Fibroblast of skin of left biceps (primary cell): ENCODE measurements at places on chromosomes 11 and 22.
A peak's percentile ranks its signal among the peaks of the same experiment; 100 is the strongest.

DNA sequence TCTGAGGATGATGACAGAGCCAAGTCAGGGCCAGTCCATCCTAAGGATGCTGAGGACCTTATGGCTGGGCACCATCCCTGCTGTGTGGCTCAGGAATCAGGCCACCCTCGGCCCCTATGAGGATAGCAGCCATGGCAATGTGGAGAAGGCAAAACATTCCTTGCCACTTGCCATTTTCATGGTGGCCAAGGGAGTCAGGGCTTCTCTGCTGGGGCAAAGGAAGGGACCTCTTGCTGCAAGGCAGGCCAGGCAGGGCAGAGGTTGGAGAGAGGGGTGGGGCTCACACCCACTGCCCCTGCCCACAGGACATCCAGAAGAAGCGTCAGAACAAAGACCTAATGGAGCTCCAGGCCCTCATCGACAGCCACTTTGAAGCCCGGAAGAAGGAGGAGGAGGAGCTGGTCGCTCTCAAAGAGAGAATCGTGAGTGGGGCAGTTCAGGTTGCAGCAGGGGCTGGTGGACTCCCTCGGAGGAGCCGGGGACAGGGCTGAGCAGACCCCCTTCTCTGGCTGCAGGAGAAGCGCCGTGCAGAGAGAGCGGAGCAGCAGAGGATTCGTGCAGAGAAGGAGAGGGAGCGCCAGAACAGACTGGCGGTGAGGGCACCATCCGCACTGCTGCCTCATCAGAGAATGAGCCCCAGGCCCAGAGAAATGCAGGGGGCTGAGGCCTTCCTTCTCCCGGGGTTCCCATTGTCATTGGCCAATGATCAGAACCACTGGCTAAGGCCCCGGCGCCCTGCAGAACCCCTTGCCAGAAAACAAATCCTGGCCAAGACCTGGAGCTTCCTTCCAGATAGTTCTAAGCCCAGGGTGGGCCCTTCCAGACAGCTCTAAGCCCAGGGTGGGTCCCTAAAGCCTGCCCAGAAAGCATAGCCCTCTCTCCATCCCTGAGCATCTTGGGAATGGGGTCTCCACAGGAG is 13.5 kb upstream of the MRPL23 start:
- no peak for DNase-seq

- DNase-seq = no peak
These were observed 149.6 kb upstream of the OPCML start for GRCh38 chr11:133681901-133682300.

- DNase-seq = peak; percentile 29
These were observed 137.7 kb downstream of the WT1 start for GRCh38 chr11:32297611-32298011.

DNA sequence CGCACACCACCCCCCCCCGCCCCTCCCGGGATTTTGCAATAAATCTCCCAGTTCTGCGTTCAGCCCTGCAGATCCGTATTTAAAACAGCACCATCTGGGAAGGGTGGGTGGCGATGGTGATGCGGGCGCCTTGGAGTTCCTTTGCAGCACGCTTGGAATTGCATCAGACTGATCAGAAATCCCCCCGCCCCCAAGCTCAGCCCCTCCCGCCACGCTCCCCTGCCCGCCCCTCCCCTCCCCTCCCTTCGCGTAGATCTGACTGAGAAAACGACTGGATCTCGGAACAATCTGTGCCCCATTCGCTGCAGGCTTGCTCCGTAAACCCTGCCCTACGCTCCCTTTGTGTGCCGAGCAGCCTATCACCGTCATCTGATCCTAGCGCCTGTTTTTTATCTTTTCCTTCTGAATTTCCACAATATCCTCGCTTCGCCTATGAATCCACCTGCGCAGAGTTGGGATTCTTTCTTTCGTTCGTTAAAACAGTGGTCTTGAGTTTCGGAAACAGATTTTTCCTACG is 18.1 kb upstream of the BDNF start:
- peak; percentile 94 for DNase-seq

- no peak for DNase-seq
These were observed 10.4 kb downstream of the PDGFB start for GRCh38 chr22:39234472-39234787.

GRCh38 chr11:30342736-30343166 is 19.8 kb downstream of the ARL14EP start:
- no peak for DNase-seq

GRCh38 chr11:76661834-76662434 is 8.6 kb downstream of the LRRC32 start:
- no peak for DNase-seq

DNA sequence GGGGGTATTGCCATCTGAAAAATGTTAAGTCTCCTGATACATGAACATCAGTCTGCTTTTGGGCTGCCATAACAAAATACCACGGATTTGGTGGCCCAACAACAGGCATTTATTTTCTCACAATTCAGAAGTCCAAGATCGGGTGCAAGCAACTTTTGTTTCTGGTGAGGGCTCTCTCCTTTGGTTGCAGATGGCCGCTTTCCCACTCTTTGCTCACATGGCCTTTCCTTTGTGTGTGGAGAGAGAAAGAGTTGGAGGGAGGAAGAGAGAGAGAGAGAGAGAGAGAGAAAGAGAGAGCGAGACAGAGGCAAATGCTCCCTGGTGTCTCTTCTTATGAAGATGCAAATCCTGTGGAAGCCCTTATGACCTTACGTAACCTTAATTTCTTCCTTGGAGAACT is 2.5 kb upstream of the KRTAP5-2 start:
- no peak for DNase-seq

- DNase-seq = no peak
These were observed 119.0 kb downstream of the SLC17A6 start for GRCh38 chr11:22456993-22457762.

GRCh38 chr11:38019072-38019775 is 1421.2 kb upstream of the RAG2 start:
- no peak for DNase-seq

GRCh38 chr11:44306918-44307244 is 3.1 kb downstream of the ALX4 start:
- no peak for DNase-seq

- DNase-seq = no peak
These were observed 161.4 kb downstream of the WT1 start for GRCh38 chr11:32273931-32274330.

GRCh38 chr22:42336527-42337227 is 66.2 kb upstream of the TCF20 start:
- DNase-seq = no peak

DNA sequence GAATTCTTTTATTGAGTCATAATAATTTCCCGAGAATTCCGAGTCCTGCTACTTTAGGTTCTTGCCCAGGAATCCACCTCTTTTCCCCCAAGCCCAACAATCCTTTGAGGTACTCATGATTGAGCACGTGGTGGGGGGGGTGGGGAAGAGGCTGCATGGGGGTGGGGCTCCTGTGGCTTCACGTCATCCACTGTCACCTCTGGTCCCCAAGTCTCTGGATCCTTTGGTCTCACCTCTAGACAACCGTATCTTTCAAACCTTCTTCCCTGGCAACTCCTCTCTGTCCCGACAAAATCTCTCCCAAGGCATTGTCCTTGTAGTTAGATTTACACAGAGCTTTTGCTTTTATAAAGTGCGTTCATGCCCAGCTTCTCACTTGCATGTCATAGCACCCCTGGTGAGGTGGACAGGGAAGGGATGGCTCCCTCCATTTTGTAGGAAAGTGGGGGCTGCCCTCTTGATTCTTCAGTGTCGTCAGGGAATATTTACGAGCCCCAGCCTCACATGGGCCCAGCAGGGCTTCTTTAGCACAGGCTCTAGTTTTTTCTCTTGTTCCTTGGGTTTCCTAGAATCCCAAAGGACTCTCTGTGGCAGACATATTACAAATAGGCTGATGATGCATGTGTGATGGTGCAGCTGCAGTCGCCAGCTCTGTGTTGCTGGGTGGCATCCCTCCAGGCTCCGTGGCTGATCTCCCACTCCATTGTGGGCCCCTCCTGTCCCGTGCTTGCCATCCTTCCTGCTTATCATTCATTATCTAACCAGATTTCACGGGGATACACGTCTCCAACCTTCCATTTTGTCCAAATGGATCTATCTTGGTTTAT is 8.4 kb downstream of the UCP3 start:
- no peak for DNase-seq

- no peak for DNase-seq
These were observed 64.4 kb downstream of the PKNOX2 start for GRCh38 chr11:125228993-125229392.

GRCh38 chr11:95571718-95572260 is 217.8 kb downstream of the FAM76B start:
- no peak for DNase-seq

DNA sequence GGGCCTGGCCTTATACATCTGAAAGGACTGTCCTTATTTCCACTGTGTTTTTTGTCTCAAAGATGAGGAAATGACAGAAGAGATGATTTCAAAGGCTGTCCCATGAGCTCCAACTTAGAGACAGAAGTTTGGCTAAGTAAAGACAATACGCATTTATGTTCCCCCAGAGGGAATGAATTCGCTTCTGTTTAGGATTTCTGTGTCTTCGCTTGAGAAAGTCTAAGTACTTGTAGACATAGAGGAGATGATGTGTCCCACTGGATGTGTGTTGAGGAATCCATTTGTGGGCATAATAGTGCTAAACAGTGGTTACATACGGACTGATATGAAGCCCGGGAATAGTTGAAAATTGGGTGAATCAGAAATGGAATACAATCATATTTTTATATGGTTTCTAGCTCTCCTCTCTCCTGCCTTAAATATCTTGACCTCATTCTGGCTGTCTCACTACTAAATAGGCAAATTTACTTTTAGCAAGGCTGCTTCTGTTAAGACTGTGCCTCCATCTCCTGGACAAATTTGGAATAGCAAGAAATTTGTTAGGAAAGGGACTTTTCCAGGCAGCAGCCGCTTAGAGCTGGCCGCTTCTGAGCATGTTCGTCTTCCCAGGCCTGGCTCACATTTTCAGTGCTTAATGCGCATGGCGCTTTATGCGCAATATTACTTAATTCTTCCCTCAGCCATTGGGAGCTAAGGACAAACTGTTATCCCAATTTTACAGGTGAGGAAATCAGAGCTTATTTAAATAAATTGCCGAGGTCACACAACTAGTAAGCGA is 1.9 kb upstream of the PEX26 start:
- peak; percentile 68 for DNase-seq

DNA sequence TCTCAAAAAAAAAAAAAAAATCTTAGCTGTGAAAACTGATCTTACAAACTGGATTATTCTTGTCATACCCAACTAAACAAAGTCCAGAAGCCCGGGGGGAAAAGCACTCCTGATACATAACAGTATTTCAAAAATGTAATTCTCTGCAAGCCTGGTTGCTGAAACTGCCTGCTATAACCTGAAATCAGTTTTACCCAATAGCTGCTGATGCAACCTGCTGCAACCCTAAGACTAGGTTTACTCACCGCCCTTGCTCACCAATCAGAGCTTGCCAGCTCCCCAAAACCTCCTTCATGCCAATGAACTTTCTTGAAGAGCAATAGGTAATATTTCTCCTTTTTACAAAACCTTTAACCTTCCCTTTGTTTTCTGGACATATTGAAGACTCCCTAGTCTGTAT is 12.4 kb downstream of the FGF19 start:
- no peak for DNase-seq

DNA sequence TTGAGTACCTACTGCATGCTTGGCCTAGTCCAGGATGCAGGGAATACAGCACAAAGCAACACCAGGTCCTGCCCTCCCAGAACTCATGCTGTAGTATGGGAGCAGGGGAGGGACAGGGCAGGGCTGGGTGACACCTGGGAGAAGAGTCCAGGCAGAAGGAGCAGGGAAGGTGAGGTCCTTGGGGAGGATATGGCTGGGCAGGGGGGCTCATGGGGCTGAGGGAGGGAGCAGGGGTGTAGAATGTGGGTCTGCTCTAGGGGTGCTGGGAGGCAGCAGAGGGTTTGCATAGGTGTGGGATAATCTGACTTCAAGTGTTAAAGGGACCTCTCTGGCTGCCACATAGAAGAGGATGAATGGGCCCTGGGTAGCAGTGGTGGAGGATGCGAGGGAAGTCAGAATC is 4.8 kb downstream of the TOP3B start:
- DNase-seq = no peak

- no peak for DNase-seq
These were observed 627.3 kb upstream of the KIRREL3 start for GRCh38 chr11:127627629-127628457.

DNA sequence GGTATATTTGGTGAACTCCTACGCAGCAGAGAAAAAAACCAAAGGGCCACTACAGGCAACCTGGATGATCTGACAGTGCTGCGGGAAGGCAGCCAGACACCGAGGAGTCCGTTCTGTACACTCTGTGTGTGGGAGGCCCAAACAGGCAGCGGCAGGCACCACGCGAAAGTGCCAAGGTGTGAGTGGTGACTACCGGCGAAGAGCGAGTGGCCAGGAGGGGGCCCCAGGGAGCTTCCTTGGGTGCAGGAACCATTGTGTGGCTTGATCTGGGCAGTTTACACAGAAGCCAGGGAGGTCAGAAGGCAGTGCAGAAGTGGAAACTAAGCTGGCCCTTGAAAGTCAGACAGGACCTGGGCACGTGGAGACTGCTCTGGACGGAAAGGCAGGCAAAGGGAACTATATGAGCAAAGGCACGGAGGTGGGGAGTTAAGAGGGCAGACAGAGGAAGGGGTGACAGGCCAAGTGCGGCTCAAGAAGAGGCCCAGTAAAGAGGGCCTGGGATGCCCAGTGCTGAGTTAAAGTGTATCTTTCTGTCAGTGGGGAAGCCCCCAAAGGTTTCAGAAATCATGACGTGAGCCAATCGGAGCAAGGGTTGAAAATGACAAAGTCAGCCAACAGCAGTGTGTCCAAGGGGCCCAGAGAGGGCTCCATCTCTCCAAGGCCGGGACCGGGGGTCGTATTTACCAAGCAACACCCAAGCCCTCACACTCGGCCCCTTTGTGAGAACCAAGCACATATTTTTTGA is 10.6 kb downstream of the TMEM184B start:
- no peak for DNase-seq

DNA sequence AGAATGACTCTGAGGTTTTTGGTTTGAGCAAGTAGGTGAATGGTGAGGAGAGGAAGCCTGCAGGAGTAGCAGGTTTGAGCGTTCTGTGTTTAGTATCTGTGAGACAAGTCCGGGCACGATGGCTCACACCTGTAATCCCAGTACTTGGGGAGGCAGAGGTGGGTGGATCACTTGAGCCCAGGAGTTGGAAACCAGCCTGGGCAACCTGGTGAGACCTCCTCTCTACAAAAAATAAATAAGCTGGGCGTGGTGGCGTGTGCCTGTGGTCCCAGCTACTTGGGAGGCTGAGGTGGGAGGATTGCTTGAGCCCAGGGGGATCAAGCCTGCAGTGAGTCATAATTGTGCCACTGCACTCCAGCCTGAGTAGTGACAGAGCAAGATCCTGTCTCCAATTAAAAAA is 9.7 kb upstream of the CENATAC start:
- no peak for DNase-seq

DNA sequence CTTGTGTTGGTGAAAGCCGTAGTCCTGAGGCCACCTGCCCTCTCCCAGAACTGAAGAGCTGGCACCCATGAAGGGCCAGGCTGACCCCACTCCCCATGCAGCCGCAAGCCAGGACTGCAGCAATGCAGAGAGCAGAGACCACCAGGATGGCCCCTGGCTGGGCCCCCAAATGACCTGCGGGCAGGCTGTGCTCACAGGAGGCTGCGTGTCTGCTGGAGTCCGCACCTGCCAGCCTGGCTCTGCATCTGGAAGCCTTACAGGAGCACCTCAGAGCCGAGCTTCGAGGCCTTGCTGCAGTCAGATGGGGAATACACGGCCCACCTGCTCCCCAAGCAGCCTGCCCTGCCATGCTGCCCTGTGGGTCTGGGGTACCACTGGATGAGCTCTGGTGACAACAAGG is 1336.8 kb downstream of the TBC1D22A start:
- no peak for DNase-seq
